ENCODE measurements at places on chromosomes 1 and 21.

- DNase-seq: no peak
These were observed 58.2 kb downstream of the ALPL start for GRCh38 chr1:21567241-21568005.

DNA sequence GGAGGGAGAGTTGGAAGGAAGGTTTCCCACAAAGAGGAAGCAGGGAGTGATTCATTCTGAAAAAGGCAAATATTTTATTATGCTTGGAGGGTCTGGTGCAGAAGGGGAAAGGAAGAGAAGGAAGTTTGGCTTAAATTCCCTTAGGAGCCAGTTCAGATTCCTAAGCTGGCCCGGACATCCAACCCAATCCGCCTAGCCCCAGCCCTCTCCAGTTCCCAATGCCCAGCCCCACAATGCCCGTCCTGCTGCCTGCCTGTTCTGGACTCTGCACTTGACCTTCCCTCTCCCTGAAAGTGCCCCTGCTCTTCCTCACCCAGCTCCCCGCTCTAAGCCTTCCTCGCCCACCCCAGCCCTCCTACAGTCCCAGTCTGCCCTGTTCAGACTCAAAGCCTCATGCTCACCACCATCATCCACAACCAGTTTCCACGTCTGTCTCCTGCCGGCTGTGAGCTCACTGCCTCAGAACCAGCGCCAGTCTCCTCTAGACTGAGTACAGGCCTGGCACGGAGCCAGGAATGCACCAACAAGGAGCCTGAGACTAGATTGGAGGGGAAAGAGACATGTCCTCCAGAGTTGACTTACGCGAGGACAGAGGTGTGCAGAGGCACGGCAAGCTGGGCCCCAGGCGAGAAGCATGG is 18.9 kb downstream of the CAPN2 start:
- no peak for DNase-seq

GRCh38 chr1:175656416-175656815 is 87.0 kb downstream of the TNR start:
- DNase-seq: no peak

- DNase-seq: no peak
These were observed 32.5 kb upstream of the LMO4 start for GRCh38 chr1:87296206-87296605.

DNA sequence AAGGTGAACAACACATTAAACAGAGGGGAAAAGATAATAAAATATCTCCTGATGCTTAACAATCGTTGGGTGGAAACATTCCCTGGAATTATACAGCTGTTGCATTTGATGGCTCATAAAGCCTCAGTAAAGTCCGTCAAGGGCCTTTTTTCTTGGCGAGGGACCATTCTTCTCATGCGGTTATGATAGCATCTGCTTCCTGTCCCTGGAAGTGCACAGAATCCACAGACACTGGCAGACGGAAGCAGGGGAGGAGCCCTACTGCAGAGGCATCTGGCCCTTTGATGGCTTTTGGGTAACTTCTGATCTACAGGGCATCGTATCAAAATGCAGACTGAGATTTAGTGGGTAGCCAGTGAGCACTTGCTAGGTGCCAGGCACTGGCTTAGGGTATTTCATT is 286.9 kb downstream of the KIF26B start:
- DNase-seq: no peak

DNA sequence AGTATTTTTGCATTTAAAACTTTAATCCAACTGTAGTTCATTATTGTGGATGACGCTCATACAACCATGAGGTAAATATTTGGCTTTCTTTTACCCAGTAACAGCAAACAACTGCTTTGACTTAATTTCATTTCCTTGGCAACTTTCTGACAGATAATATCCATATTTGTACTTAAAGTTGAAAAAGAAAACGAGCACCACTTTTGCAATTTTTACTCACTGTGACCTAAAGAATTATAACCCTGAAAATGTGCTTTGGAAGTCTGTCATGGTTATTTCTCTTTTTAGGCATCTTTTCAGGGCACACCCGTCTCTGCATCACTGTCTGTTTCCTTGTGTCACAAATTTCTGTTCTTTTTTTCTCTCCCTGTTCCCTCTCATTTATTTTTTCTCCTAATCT is 918 bp upstream of the CD2 start:
- DNase-seq: no peak
